ENCODE measurements at places on chromosomes 3 and 15.

DNA sequence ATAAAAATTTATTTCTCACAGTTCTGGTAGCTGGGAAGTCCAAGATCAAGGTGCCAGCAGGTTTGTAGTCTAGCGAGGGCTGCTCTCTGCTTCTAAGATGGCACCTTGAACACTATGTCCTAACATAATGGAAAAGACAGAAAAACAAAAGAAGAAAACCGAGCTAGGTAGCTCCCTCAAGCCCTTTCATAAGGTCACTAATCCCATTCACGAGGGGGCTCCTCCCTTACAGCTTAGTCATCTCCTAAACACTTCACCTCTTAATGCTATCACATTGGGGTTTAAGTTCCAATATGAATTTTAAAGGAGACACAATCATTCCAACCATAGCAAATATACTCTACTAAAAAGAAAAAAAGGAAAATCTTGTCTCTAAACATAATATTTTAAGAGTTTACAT, 23.6 kb downstream of the GOLGA6D start:
- no peak for DNase-seq

DNA sequence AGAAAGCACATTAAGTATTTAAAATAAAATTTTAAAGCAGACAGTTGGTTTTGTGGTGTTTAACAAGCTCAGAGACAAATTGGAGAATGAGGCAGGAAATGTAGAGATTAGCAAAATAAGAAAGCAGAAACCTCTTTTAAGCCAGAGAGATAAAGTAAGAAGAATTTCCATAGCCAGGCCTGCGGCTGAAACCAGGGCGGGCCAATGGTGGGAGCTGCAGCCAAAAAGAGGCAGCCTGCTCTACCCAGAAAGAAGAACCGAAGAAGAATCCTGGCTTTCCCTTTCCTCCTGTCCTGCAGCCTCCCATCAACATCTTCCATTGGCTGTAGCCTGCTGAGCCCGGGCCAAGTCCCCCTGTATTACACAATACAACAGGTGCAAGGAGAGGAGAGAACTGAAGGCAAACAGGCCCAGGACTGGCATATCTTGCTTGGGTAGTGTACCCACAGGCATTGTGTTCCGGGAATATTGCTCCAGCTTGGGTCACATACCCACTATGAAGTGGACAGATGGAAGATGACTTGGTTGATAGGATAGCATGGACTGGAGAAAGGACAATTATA, 11.5 kb upstream of the TFG start:
- no peak for DNase-seq

DNA sequence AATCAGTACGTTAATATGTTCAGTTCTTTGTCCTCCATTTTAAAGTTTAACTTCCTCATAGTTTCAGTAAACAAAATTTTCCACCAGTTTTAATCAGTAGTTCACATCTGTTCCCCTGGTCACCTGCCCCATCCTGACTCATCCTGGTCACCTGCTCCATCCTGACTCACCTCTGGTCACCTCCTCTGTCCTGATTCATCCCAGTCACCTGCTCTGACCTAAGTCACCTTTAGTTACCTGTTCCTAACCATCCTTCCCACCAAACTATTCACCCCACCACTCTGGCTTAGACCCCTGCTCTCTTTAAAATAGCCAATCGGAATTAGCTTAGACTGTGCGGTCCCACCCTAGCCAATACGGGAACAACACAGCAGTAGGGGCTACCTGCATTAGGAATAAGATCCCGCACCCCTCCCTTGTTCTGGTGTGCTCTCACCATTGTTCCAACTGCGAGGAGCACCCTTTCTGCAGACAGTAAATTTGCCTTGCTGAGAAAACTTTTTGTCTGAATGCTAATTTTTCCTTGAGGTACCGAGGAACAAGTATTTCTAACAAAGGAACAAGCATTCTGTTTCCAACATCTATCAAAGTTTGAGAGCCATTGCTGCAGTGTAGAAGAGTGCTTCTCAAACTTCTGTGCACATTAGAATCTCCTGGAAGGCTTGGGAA, 169.3 kb downstream of the ADAMTS17 start:
- no peak for DNase-seq

DNA sequence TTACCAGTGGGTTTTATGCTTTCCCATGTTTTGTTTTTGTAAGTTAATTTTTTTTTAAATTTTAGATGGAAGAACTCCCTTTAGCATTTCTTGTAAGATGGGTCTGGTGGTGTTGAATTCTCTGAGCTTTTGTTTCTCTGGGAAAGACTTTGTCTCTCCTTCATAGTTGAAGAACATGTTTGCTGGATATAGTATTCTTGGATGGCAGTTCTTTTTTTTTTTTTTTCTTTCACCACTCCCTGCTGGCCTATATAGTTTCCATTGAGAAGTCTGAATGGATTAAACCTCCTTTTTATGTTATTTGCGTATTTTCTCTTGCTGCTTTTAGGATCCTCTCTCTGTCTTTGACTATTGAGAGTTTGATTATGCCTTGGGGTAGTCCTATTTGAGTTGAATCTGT, 18.1 kb downstream of the STXBP5L start:
- DNase-seq = no peak

GRCh38 chr3:169324452-169324785, 339.1 kb downstream of the MECOM start:
- DNase-seq = no peak

GRCh38 chr3:172257648-172258400, 190.4 kb downstream of the GHSR start:
- no peak for DNase-seq

- no peak for DNase-seq
Measured at GRCh38 chr3:150114873-150115540, 144.3 kb upstream of the PFN2 start.

DNA sequence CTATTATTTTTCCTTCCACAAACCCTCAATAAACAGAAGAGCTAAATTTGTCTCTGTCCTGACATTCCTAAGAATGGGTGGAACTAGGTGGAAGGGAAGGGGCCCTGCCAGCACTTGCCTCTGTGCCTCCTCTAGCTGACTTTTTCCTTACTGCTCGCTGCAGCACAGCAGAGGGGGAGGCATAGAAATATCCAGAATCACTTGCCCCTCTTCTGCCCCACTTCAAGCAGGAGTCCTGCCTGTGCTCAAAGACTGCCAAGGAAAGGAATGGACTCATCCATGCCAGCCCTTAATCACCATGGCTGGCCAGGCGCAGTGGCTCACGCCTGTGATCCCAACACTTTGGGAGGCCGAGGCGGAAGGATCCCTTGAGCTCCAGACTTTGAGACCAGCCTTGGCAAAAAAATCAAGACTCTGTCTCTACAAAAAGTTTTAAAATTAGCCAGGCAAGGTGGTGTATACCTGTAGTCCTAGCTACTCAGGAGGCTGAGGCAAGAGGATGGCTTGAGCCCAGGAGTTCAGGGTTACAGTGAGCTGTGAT, 51.8 kb downstream of the ADCY5 start:
- DNase-seq = no peak

DNA sequence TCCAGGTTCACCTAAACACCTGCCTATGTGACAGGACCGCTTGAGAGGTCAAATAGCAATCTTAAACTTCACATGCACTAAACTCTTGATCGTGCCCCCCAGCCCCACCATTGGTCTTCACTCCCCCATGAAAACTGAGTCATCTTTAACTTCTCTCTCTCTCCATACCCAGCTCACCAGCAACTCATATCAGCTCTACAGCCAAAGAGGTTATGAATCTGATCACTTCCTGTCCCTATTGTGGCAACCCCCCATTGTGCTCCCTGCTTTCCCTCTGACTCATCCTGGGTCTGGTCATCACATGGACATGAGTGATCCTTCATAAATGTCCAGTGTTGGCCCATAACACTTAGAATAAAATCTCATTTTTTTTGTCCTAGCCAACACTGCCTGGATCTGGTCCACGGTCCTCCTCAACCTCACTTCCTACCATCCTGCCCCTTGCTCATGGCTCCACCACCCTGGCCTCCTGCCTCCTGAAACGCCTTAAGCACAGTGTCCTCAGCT, 103.4 kb upstream of the HACD2 start:
- DNase-seq = no peak

- DNase-seq = no peak
Measured at GRCh38 chr3:134038071-134038491, 8.4 kb upstream of the SLCO2A1 start.

- DNase-seq = no peak
Measured at GRCh38 chr15:95880630-95881029, 449.9 kb upstream of the NR2F2 start.

DNA sequence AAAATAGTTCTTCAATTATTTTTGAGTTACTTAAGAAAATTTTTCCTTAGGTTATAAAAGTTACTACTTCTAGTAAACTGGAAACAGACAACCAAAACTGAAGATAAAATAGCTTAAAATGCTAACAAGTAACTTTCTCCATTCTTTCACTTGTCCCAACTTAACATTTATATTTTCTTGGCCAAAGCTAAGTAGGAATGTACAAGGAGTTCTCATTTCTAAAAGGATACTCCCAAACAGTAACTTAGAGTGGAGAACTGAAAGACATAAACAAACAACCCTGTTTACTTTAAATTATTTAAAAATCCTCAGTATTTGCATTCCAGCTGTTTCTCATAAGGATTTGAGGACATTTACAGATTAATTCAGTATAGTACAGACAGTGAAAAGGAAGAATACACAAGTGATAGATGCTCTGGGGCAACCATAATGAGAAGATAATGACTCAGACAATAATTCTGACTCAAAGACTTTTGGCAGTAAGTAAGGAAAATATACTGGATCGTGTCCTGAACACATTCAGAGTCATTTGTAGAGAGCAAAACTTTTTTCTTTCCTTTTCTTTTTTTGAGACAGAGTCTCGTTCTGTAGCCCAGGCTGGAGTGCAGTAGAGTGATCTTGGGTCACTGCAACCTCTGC, 29.2 kb upstream of the ANXA2 start:
- DNase-seq = no peak

GRCh38 chr3:165919284-165919683, 82.1 kb upstream of the BCHE start:
- DNase-seq = no peak

DNA sequence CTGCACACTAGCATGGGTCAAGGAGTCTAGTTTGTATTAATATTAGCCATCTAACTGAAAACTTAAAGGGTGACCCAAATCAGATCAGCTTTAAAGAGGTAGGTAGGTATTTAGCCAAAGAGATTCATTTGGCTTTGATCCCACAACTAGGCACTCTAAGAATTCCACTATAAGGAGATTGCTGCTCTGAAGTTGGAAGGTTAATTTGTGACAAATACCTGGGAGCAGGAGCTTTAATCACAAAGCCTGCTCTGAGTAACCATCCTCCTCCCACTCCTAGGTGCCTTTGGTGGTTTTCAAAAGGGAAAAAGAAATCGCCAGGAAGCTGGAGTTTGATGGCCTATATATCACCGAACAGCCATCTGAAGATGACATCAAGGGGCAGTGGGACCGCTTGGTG, 120.3 kb upstream of the CHRM5 start:
- no peak for DNase-seq

DNA sequence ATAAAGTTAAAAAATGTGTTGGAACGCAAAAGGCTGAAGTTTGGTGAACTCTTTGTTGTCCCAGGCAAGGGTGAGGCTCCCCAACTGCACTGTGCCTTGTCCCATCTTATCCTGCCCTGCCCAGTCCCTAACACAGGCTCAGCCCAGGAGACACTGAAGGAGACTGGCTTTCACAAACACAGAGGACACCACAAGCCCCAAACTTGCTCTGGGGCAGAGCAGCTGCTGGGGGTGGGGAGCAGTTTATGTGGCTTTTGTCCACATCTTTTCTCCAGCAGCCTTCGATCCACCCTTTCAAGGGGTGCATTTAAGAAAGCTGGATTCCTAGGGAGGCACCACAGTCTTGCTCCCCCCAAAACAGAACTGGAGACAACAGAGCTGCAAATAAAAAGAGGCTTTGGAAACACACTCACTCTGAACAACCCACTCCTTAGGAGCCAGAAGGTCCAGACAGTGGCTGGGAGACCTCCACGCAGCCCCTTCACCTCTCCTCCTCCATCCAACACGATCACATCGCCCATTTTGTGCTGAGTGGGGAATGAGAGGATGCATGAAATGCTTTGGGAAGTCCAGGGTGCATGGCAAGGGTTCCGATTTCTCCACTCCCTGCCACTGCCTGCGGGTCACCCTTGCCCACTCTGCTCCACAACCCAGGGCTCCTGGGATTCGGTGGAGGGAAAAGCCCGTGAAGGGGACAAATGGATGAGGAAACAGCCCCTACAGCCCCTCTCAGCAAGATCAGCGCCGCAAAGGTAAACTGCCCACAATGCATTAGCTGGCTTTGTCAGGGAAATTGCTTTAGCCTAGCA, 260.5 kb upstream of the TLE3 start:
- no peak for DNase-seq

DNA sequence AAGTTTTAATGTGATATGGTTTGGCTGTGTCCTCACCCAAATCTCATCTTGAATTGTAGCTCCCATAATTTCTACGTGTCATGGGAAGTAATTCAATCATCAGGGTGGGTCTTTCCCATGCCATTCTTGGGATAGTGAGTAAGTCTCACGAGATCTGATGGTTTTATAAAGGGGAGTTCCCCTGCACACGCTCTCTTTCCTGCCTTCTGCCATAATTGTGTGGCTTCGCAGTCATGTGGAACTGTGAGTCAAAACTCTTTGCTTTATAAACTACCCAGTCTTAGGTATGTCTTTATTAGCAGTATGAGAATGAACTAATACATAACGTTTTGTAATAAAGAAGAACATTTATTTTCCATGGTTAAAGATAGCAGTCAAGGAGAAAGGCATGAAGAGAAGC, 39.2 kb upstream of the GOLIM4 start:
- DNase-seq = no peak

GRCh38 chr3:159824333-159824732, 164.3 kb upstream of the IL12A start:
- no peak for DNase-seq

GRCh38 chr15:98746375-98747155, 98.2 kb downstream of the IGF1R start:
- DNase-seq = no peak

- DNase-seq = no peak
Measured at GRCh38 chr3:16063603-16064002, 110.9 kb upstream of the GALNT15 start.

DNA sequence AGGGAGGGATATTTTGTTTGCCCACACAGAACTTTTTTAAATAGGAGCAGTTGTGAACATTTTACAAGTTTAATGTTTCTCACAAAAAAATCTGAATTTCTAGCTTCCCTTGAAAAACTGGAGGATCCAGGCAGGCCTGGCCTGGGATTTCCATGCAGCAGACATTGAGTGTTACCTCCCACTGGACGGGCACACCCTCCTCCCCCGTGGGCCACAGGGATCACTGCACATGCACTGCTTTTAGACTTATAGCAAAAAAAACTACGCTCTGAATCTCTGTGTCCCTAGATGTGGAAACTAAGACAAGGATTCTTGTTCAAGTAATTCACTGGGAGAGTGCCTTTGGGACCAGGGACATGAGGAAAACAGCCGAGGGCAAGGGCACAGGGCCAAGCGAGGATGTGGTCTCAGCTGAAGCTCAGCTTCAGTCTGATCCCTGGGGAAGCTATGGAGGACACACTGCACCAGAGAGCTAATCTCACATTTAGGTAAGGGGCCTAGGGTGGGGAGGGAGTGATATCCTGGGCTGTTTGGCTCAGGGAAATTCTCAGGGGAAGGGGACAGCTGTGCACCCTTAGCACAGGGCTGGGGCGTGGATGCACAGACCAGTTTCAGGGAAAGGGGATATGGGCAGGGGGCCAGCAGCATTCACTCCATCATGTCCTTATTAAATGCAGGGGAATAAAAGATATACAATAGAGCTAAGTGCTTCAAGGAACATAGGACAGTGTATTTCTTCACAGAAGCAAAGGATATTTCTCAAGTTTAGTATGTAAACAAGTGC, 46.0 kb downstream of the FSIP1 start:
- no peak for DNase-seq

Data from activated naive CD4-positive, alpha-beta T cell treated with anti-CD3 and anti-CD28 coated beads, Interleukin-2, amount 50 U/mL, for 16 hours (primary cell).